Keratinocyte (primary cell): ENCODE measurements at places on chromosomes 2 and 18.

DNA sequence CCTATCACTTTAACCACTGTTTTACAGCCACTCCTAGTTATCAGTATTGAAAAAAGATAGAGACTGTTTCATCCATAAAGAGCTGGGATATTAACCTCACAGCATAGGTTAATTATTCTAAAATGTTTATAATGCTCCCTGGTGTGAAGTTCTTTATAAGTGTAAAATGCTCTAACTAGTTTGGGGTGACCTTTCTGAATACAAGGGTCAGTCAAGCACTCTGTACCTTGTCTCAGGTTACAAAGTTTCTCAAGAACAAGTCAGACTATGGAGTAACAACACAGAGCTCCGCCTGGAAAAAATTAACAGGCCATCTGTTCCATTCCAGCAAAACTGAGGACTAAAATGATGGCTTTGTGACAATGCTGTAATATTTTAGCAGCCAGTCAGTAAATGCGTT is 107.4 kb downstream of the NOL4 start:
- DNase-seq = no peak

GRCh38 chr2:54657664-54658083 is 65.8 kb upstream of the EML6 start:
- no peak for DNase-seq

GRCh38 chr2:75954761-75955160 is 244.0 kb upstream of the GCFC2 start:
- DNase-seq = no peak

DNA sequence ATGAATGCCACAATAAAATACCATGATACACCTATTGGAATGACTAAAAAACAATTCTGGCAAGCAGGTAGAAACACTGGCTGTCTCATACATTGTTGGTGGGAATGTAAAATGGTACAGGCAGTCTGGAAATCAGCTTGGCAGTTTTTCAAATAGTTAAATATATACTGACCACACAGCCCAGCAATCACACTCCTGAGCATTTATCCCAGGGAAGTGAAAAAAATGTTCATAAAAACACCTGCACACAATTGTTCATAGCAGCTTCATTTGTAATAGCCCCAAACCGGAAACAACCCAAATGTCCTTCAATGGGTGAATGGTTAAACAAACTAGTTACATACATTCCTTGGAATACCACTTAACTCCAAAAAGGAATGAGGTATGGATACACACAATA is 137.2 kb downstream of the TFCP2L1 start:
- DNase-seq = peak; percentile 58

GRCh38 chr2:15223887-15224286 is 337.2 kb downstream of the NBAS start:
- peak; percentile 17 for DNase-seq

- DNase-seq = no peak
Observed at GRCh38 chr18:48975817-48976649, 25.3 kb upstream of the SMAD7 start.

- no peak for DNase-seq
Observed at GRCh38 chr2:223050188-223050587, 1.8 kb upstream of the KCNE4 start.

- no peak for DNase-seq
Observed at GRCh38 chr2:50594233-50594632, 437.7 kb downstream of the NRXN1 start.
